Stimulated activated CD8-positive, alpha-beta memory T cell treated with anti-CD3 and anti-CD28 coated beads, Interleukin-4, amount 100 ng/mL, for 4 hours (primary cell): ENCODE measurements at places on chromosomes 3 and 15.

GRCh38 chr15:85525755-85526154 lies 145.4 kb downstream of the AKAP13 start:
- no peak for DNase-seq

GRCh38 chr3:154040283-154040682 lies 80.9 kb upstream of the ARHGEF26 start:
- DNase-seq = no peak

DNA sequence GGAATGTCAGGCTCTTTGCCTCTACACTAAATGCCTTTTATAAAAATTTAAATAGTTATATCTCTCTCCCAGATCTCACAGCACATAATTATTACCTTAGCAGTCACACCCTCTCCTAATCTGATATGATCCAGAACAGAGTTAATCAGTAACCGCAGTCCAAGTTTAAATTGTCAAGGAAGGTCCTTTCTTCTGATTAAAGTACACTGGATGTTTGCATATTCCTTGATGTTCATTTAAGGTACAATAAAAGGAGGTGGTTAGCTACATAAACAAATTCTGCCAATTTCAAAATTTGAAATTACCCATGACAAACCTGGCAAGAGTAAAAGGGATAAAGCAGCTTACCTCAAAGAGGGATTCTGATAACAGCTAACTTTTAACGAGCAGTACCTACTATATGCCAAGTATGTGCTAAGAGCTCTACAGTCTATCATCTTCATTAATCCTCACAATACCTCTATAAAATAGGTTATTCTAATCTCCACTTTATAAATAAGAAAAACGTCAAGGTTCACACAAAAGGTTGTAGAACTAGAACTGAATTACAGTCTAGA lies 4.3 kb downstream of the GOLIM4 start:
- no peak for DNase-seq

DNA sequence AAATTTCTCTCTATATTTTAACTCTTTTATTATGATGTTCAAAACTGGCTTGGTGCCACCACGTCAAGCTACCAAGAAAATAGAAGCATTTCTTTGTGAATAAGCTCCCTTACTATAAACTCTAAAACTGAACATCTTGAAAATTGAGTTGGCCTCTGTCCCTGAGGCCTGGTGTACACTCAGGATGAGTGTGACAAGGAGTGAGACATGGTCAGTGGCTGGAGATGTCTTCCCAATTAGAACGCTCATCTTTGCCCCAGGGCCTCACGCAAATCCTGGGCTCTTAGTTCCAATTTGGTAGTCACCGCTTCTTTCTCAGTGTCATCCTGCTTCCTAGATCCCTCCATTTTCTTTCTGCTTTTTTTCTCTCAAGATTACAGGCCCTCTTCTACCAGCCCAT lies 26.2 kb downstream of the SLC2A2 start:
- no peak for DNase-seq

- DNase-seq = no peak
These were observed 581.3 kb downstream of the UNC13C start for GRCh38 chr15:54559405-54560069.

DNA sequence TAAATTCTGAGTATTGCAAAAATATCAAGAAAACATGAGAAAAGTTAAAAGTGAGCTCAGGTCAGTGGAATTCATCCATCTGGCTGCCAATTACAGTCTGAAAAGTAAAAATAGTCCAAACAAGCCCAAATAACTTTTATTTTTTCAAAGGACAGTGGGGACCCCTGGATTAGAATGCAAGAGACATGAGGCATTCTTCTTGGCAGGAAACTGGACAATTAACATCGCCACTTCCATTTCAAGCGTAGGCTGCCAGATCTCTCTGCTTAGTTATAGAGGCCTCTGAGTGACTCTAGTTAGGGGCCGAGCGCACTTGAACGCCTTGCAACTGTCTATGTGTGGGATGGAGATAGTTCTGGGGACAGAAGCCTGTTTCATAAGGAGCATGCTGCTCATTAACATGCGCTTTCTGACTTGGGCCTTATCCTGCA lies 189.1 kb downstream of the GHSR start:
- DNase-seq = no peak

GRCh38 chr15:80561500-80561899 lies 133.6 kb upstream of the ABHD17C start:
- no peak for DNase-seq

DNA sequence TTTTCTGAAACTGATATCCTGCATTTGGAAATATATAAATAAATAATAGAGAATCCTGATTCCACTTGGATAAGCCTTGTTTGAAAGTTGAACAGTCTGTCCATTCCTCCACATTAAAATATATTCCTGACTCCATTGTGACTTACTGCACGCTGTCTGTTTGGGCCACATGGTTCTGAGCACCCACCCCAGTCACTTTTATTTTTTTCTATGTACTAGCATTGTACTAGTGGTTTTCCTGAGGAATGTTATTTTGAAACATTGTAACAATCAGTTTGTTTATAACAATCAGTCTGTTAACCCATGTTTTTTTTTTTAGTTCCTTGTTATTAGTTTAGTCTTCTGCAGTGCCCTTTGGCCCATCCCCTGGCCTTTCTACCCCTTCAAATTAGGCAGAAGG lies 87.4 kb upstream of the CCNL1 start:
- no peak for DNase-seq

DNA sequence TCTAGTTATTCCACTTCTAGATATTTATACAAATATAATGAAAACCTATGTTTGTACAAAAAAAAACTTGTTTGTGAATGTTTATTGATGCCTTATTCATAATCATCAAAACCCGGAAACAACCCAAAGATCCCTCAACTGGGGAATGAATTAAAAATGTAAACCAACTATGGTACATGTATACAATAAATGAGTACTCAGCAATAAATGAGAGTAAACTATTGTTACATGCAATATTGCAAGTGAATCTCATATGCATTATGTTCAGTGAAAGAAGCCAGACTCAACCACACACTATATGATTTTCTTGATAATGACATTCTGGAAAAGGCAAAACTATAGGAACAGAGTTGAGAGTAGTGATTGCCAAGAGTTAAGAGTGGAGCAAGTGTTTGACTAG lies 12.3 kb downstream of the ZNF860 start:
- no peak for DNase-seq

- peak; percentile 5 for DNase-seq
These were observed 9.7 kb downstream of the RHCG start for GRCh38 chr15:89486726-89487050.

GRCh38 chr3:119751423-119751822 lies 30.5 kb upstream of the NR1I2 start:
- no peak for DNase-seq
